ENCODE measurements at places on chromosomes 4 and X.

DNA sequence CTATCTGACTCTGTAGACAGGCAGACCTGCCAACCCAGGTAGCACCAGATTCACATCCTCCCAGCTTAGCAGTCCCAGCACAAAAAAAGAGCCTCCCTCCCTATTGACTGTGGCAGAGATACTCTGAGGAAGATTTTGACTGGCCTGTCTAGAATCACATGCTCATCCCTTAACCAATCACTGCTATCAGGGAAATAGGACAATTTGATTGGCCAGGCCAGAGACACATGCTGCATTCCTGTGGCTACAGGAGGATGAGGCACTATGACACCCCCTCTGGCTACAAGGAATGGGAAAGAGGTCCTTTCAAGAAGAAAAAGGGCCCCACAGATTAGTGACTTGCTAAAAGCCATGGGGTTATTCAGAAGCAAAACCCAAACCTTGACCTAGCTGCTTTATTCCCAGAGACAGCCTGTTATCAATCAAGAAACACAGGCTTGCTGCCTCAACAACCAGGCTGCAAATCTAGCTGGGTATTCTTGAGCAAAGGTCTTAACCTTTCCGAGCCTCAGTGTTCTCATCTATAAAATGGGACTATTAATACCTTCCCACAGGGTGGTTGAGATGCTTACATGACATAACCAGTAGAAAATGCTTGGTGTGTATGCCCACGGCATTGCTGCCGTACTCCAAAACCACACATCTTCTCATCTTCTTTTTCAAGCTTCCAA is 147.6 kb downstream of the BCOR start:
- no peak for DNase-seq

DNA sequence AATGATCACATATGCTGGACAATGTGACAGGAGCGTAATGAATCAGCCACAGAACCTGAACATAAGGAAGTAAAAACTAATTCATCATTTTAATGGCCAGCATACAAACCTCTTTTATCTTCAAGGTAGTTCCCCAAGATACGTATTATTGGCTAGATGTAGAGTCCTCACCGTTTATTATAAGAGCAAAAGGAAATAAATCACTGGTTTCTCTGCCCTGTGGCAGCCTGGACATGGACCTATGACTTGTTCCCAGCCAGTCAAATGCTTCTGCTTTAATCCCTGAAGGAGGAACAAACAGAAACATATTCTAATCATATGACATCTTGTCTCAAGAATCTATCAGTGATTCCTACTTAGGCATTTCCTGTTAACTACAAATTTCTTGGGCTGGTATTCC is 86.8 kb upstream of the FAM241A start:
- no peak for DNase-seq

GRCh38 chrX:107682256-107682655 is 53.9 kb downstream of the PRPS1 start:
- DNase-seq, result no peak

DNA sequence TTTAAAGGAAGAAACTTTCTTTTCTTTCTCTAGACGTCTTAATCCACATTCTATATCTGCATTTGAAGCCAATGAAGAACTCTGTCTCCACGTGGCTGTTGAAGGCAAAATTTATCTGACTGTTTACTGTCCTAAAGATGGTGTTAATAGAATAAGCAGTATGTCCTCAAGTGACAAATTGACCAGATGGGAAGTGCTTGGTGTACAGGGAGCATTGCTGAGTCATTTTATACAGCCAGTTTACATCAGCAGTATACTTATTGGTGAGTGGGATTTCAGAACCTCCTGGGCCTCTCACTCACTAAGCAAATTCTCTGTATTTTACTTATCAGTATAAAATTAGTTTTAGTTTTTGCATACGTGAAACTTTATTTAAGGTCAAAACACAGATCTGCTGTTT is 33.7 kb downstream of the ADAD1 start:
- no peak for DNase-seq

- DNase-seq, result no peak
Observed at GRCh38 chr4:21806991-21807390, 141.6 kb downstream of the KCNIP4 start.

GRCh38 chr4:185677637-185678314 is 134.2 kb downstream of the SORBS2 start:
- no peak for DNase-seq

- DNase-seq, result no peak
Observed at GRCh38 chr4:53767482-53767881, 176.2 kb upstream of the LNX1 start.

DNA sequence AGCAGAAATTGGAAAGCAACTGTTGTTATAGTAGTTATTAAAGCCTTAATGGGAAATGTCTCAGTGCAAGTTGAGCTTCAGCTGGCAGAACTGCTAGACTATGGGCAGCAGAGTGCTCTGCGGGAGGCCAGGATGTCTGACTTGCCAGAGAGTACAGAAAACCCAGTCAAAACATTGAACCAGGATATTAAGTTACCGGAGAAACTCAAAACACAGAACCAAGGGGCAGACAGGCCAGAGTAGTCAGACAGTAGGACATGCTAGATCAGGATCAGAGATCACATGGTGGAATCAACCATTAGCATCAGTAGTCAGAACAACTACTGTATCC is 72.9 kb upstream of the TNIP3 start:
- DNase-seq, result no peak

GRCh38 chr4:111802191-111802590 is 343.1 kb upstream of the FAM241A start:
- DNase-seq, result no peak

DNA sequence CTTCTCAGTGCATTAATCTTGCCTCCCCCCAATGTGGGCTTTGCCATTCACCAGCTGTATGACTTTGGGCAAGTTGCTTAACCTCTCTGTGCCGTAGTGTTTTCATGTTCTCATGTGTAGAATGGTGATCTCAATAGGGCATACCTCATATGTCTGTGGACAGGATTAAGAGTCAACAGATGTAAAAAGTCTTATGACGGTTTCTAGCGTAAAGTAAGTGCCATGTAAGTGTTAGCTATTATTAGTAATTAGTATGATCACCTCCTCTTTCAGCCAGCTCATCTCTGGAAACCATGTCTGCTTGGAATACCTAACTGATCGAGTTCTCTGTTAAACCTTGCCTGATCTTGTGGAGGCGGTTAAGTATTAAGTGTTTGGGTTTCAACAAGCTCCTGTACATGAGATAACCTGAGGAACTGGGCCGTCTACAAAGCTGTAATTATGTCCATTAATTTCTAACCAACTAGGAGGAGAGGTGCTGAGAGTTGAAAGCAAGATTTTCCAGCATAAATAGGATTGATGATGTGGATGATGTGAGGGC is 66.3 kb downstream of the TSC22D3 start:
- no peak for DNase-seq

- no peak for DNase-seq
Observed at GRCh38 chr4:150971901-150972300, 43.2 kb downstream of the LRBA start.

DNA sequence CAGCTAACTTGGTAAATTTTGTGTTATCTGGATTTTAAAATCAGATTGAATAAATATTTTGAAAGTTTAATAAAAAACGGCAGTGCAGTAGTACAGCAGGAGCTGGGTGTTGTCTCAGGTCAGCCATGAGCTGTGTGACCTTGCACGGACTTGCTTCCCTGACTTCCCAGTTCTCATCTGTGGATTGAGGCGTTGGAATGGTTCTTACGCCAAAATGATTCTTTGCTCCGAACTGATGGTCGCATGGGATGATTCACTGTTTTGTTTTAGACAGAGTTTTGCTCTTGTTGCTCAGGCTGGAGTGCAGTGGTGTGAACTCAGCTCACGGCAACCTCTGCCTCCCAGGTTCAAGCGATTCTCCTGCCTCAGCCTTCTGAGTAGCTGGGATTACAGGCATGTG is 45.0 kb downstream of the RGS12 start:
- no peak for DNase-seq

- no peak for DNase-seq
Observed at GRCh38 chr4:75063433-75063832, 130.5 kb downstream of the PARM1 start.

- DNase-seq, result no peak
Observed at GRCh38 chrX:35726176-35726575, 72.0 kb upstream of the MAGEB16 start.

DNA sequence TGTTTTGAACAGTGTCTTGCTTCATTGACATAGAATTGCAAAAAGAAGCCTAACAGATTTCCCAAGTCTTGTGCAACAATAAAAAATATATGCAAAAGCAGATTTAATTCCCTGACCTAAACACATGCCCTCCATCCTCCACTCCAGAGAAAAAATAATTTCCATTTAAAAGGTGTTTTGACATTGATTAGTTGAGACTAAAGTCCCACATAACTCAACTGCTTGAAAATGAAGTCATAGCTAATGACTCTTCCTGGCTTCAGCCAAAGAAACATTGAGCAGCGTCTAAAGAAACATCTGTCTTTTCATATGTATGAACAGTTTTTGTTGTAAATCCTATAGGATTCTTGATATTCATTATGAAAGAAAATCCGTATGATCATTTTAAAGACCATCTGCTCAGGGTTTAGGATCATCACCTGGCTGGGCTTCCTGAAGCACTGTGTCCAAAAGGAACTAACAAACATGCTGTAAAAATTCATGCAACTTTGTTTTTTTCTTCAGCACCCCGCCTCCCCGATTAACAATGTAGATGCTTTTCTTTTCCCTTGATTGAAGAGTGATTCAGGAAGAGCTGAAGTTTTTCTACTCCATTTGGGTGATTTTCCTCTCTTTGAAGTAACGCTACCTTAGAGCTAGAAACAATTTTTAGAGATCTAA is 273.4 kb downstream of the HS3ST1 start:
- no peak for DNase-seq

DNA sequence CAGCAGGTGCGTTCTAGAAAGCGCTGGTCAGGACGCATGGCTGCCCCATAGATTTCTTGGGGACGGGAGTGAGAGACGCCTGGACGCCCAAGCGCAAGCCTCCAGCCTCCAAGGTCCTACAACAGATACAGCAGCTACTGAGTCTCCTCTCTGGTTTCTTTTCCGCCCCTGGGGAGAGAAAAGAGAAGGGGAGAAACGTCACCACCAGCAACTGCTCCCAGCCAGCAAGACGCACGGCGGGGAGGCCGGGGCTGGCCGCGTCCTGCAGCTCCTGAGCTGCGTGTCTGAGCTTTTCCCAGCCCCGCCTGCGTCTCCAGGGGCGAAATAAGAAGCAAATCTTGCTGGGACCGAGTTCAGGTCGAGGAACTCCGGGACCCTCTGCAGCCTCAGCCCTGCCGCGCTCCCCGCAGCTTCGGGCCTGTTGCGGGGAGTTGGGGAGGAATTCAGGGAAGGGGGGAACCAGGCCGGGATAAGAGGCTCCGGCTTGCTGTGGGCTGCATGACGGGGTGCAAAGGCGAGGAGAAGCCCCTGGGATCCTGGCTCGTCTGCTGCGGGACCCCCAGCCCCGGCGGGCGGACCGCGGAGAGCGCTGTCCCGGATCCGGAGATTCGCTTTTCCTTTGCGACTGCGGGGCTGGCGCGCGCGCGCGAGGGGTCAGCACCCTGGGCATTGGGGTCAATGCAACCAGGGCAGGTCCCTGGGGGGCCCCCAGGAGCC is 6.8 kb upstream of the SHOX start:
- peak; percentile 63 for DNase-seq

Data from islet precursor cell (in vitro differentiated cells).